ENCODE measurements at places on chromosomes 5 and 9. TPM values are rescaled to one million over a fixed set of nuclear protein-coding genes. Genes with fewer than 3 reads are reported as not detected.

The ADAMTS19 gene
- total RNA-seq: 0.08 TPM

The DMGDH gene
- total RNA-seq: 3.2 TPM

The GFI1B gene
- not detected for total RNA-seq

The SAXO1 gene
- total RNA-seq: not detected

GRCh38 chr5:98916540-98916939 lies 12.3 kb downstream of the CHD1 start:
- no peak for DNase-seq

DNA sequence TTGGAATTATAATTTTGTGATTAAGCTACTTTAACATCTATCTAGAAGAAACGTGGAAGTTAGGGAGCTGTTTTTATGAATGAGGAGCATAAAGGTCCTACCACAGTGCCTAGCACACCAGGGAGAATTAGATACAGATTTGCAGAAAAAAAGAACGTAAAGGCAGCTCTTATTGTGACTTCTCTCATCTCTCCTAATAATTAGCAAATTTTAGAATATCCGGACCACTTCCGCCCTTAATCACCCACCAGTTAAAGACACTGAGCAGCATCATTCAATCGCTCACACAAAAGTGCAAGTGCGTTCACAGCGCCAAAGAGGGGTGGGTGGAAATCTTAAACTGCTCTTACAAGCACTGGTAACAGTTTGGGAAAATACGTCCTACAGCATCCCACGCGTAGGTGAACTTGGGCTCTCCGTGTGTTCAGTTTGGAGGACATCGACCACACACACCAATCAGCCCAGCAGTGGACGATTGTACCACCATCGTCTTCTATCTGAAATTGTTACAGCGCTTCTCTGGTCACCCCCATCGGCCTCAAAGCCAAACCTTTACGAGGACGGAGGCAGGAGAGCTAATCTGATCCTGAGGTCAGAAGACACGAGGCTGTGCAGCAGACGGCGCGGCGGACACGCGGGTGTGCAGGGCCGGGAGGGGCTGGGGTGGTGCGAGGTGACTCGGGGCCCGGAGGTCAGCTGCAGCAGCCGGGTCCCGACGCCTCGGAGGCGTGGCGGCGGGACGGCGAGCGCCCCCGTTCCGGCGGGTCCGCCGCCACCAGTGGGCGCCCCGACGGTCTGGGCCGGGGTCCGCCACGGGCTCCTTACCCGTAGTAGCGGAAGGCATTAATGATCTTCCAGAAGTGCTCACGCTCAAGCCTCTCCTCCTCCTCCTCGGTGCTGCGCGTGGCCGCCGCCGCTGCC lies 646 bp downstream of the CARNMT1 start:
- no peak for DNase-seq

GRCh38 chr5:145158730-145159129 lies 676.4 kb downstream of the PRELID2 start:
- DNase-seq: no peak

- no peak for DNase-seq
These were observed 133.7 kb downstream of the ROR2 start for GRCh38 chr9:91816356-91816755.

DNA sequence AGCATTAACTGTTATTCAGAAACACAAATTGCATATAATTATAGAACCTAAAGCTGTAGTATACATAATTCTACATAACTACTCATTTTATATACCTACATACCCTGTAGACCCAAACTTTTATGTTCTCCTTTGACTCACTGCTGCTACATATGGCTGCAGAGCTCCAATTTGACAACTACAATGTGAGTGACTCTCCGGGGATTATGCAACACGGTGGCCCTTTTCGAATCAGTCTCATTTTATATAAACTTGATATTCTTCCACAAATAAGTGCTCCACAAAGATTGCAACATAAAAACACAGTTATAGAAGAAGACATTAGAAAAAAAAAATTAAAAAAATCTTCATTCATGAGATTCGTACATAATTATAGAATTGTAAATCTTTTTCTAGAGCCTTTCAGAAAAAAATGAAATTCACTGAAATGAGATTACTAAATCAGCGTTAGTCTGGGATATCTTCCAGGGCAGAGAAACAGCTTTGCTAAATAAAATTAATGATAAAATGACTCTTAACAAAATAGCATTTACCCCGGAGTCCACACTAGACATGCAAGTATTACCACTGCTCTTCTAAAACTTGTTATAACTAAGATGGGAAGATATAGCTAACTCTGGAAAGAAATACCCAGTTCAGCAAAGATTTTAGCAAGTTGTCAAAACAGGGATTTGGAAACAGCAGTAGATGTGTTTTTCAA lies 52.6 kb downstream of the SRFBP1 start:
- DNase-seq: no peak

DNA sequence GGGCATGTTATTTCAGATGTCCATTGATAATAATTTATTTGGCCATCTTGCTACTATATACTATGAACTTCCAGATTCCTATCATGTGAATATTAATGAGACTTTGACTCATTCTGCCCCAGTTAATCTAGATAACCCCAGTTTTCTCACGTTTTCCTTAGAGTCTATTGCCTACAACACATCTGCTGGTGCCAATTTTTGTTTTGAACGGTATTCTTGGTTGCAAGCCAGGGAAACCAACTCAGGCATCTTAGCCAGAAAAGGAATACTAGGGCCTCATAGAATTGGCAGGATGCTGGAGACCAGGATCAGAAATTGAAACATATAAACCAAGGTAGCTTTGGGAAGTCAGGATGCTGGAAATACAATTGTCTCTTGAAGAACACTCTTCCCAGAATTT lies 28.0 kb upstream of the NPR3 start:
- DNase-seq: no peak

DNA sequence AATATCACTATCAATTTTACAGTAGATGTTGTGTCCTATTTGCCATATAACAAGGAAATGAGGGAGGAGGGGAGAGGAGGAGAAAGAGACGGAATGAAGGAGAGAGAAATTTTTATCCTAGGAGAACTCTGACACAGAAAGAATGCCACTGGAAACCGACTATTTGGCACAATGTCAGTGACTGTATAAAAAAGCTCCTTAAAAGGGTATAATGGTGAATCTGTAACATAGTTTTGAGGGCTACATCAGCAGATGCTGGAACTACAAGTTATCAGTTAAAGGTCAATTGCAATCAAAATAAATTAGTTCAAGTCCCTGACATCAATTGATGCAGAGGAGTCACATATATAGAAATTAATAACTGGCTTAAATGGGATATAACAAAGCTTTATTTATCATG lies 5.7 kb downstream of the EDIL3 start:
- no peak for DNase-seq

DNA sequence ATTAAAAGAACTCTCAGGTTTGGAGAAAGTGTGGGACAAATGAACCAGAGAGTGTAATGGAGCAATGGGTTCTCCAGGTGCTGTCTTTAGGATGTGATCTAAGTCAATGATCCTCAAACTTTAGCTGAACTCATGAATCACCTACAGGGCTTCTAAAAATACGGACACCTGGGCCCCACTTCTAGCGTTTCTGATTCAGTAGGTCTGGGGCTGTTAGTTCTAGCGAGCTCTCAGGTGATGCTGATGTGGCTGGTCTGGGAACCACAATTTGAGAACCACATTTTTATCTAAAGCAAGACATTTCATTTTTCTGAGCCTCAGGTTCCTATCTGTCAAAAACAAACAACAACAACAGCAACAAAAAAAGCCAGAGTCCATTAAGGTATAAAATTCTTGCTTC lies 35.1 kb upstream of the PCA3 start:
- DNase-seq: no peak

GRCh38 chr5:139867109-139867508 lies 71.5 kb downstream of the PSD2 start:
- DNase-seq: no peak

DNA sequence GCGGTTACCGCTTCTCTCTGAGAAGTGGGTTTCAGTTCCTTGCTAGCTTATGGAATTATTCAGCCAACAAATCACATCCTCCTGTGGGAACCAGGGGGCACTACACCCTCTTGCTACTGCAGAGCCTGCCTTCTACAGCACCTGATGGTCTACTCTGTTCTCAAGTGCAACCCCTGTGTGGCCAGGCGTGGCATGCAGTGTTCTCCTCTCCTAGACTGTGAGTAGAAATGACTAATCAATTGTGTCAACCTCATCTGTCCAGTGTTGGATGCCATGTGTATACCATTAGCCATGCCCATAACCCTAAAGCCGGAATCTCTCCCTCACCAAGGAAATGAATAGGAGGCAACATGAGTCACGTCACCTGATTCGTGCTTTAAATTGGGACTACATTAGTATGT lies 117.2 kb upstream of the LIFR start:
- DNase-seq: no peak

DNA sequence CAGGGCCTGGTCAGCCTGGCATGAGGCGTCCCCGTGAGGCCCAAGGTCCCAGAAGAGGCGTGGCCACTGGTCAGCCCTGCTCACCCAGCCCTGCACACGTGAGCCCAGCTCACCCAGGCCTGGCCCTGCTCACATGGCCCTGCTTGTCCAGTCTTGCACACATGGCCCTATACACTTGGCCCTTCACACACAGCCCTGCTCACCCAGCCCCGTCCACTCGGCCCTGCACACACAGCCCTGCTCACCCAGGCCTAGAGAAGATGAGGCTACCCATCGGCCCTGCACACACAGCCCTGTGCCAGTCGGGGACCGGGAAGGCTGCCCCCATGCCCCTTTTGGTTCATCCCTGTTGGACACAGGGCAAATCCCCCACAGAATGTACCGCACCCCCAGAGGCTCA lies 28.4 kb downstream of the ZDHHC11B start:
- DNase-seq: no peak

DNA sequence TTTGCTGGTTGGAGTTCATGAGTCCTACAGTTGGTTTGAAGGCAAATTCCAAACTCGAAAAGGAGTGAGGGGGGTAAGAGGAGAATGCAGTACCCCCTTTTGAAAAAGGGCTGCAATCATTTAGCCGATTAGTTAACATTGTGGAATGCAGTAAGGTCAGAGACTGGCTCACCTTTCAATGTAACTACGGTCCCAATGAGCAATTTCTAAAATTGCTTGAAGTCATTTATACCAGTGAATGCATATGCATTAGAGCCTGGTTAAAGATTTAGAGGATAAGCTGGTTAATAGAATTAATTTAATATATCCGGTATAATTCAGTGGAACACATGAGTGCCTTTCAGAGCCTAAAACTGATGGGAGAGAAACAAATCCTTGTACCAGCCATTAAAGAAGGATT lies 172.6 kb upstream of the PAPPA start:
- DNase-seq: no peak

GRCh38 chr9:114423181-114423580 lies 35.4 kb upstream of the AKNA start:
- peak; percentile 86 for DNase-seq

GRCh38 chr5:33148076-33148513 lies 292.7 kb upstream of the TARS1 start:
- no peak for DNase-seq

- DNase-seq: no peak
These were observed 380.4 kb upstream of the CTNND2 start for GRCh38 chr5:12284604-12285003.

GRCh38 chr9:36276781-36277181 lies 18.5 kb upstream of the GNE start:
- DNase-seq: no peak

GRCh38 chr5:160542281-160542680 lies 120.6 kb downstream of the PTTG1 start:
- no peak for DNase-seq
